ENCODE measurements at places on chromosomes 3 and 15. TPM values are rescaled to one million over a fixed set of nuclear protein-coding genes. Genes with fewer than 3 reads are reported as not detected.

DNA sequence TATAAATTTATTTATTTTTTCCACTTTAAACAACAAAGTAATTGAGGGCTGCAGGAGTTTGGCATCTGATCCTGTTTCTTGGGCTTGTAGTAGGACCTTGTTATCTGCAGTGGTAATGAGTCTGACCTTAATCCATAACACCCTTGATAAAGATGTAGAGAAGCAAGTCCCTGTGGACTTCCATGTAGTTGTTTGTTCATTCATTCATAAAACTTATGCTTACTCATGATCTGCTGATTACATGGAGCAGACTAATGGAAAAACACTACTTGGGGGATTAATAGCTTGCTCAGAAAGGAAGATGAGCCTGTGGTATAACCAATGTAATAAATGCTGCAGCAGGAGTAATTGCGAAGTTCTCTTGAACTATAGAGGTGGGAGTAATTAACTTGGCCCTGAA, 271.5 kb upstream of the TBL1XR1 start:
- DNase-seq = no peak

DNA sequence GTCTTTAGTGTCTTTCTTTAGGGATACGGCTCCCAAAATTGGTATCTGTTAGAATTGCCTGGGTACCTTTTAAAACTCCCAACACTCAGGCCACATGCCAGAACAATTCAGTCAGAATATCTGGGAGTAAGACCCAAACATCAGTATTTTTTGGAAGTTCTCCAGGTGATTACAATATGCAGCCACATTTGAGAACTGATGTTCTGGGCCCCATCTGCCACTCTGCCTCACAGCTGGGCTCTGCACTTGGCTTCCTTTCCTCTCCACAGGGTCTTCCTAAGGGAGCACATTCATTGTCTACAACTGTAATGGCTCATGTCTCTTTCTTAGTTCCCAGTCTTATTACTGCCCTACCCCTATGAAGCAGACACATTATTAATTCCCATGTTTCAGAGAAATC, 394.5 kb downstream of the MFSD1 start:
- no peak for DNase-seq

DNA sequence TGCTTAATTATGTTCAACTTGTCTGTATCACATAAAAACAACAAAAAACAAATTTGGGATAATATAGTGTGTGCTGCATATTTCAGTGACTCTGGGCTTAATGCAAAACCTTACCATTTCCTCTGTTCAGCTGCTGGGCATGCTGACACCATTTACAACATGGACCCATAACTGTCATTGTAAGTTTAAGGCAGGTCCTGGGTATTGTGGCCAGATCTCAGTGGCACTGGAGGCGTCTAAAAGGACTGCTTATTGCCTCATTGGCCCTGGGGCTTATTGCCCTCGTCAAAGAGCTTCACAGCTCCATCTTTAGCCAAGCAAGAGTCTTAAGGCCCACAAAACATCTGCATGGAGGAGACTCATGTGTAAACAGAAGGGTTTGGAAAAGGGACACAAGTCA, 390.2 kb downstream of the NR2F2 start:
- no peak for DNase-seq

CPN2 gene
- polyA plus RNA-seq = 1.00 TPM

CHRNA7 gene
- polyA plus RNA-seq = 11.6 TPM

PIERCE2 gene
- polyA plus RNA-seq = 5.3 TPM

DNA sequence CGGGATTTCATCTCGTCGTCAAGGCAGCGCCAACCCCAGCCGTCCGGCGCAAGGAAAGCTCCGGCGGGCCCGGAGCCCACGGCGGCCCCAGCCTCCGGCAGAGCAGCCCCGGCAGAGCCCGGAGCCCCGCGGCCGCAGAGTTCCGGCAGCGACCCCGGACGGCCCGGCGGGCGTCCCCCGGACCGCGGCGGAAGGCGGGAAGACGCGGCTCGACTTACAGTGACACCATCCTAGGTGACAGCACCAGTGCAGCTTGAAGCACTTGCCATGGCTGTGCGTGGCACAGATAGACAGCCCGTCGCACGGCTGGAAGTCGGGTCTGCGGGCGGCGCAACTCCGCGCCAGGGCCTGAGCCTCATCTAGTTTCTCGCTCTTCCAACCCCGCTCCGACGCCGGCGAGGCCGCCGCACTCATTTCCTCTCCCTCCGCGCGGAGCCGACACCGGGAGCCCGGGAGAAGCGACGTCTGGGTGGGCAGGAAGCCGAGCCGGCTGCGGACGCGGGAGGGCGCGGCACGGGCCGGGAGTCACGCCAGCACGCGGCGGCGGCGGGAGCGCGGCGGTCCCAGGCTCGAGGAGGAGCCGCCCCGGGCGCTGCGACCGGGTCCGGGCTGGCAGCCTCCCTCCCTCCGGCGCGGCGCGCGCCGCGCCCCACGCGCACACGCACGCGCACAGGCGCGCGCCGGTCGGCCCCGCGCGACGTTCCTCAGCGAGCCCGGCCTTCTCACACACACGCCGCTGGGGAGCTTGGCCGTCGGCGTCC, at the start of gene C3orf70:
C3orf70 (minus strand) TSS at position 651 of the 761 bp plus-strand sequence; CDS start at position 414, 237 bp downstream.
- no peak for DNase-seq

DNA sequence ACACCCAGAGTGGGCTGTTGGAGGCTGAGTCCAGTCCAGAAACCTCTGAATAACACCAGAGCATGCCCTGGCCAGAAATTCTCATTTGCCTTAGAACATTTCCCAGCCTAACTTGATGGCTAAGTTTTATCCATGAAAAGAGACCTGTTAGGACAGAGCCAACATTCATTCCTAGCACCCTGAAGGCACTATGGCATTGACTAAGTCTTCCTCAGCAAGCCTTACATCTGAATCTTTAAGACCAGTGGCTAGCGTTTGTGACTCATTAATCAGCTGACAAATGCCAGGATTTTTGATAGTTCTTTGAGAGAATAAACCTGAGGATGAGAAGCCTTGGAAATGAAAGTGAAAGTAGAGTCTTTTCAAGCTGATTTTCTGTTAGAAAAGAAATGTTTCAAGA, 1087.1 kb upstream of the ALCAM start:
- no peak for DNase-seq

- DNase-seq = no peak
These were observed 473.3 kb upstream of the TPRG1 start for GRCh38 chr3:188698436-188698835.

DNA sequence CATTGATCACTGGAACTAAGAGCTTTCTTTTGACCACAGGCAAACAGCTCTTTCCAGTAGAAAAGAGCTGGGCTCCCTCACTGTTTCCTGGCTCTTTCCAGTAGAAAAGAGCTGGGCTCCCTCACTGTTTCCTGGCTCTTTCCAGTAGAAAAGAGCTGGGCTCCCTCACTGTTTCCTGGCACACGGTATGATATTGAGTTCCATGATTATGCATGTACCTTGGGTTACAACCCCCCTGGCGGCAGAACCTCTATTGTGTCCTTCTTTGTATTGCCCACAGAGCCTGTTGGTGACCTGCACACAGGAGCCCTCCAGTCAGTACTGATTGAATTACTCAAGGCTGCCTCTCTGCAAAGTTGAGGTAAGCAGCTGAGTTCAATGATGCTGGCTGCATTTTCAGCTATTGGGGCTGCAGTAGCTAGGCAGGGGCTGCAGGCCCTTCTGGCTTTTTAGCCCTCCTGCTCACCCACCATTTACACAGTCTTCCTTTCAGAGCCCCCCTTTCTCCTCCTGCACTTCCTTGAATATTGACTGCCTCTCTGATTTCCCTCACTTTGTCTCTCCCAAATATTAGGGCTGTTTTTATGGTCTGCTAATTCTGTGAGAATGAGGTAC, 10.2 kb downstream of the ACKR2 start:
- DNase-seq = no peak

- no peak for DNase-seq
These were observed 87.2 kb downstream of the EBLN2 start for GRCh38 chr3:73148682-73149081.

GRCh38 chr15:55796321-55796965, 53.5 kb upstream of the PRTG start:
- DNase-seq = no peak

CHRD gene
- 13.2 TPM for polyA plus RNA-seq

DNA sequence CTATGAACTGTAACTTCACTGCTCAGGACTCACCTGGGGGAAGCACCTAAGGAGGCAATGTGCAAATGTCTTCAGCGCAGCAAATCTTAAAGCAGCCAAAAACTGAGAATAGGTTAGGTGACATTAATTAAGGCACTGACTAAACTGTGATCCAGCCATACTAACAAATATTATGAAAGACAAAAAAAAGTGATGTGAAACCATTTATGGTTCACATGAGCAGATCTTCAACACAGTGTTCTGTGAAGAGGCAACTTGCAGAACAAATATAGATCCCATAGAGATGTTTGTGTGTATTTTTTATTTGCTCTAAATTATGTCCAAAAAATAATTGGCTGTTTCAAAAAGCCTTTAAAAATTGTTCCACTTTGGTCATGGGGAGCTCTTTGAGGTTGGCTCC, 24.1 kb upstream of the MITF start:
- DNase-seq = no peak

GRCh38 chr15:84828086-84828908, 11.1 kb downstream of the ALPK3 start:
- DNase-seq = no peak

DNA sequence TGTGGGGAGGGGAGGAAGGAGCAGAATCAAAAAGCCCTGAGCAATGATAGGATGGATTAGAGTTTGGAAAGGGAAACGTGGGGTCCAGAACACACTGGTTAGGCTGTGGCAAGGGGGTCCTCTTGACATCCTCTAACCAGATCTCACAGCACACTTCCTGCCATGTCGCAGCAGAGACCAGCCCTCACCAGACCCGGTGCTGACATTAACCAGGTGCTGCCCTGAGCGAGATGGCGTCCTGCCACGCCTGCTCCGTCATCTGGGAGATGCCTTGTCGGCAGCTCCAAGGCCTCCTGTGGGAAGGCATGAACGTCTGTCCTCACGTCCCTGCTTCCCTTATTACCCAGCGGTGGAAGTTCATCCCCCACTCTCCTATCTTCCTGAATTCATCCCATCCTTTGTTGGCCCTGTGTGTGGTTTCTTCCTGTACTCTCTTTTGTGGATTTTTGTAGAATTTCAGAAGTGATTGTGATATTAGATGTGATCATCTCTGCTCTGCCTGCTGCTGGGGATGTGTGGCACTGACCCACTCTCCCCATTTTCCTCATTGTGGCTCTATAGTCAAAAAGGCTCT, 29.4 kb upstream of the MYZAP start:
- no peak for DNase-seq

GRCh38 chr15:85667491-85668424, 127.0 kb downstream of the KLHL25 start:
- peak; percentile 71 for DNase-seq

DNA sequence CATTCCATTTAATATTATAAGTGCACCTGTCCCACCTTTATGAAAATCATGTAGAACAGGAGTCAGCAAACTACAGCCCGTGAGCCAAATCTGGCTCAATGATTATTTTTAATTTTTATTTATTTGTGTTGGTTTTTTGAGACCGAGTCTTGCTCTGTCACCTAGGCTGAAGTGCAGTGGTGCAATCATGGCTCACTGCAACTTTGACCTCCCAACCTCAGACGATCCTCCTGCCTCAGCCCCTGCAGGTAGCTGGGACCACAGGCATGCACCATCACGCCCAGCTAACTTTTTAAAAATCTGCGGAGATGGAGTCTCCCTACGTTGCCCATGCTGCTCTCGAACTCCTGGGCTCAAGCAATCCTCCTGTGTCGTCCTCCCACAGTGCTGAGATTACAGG, 42.0 kb downstream of the MYO1E start:
- no peak for DNase-seq

- DNase-seq = no peak
These were observed 14.3 kb upstream of the PDE8A start for GRCh38 chr15:84967380-84967779.

PP2D1 gene
- 0.25 TPM for polyA plus RNA-seq

- no peak for DNase-seq
These were observed 62.3 kb downstream of the TMEM39A start for GRCh38 chr3:119401069-119401468.

- no peak for DNase-seq
These were observed 148.6 kb upstream of the NR2F2 start for GRCh38 chr15:96181873-96182301.

CSK gene
- 41.0 TPM for polyA plus RNA-seq

TATDN2 gene
- polyA plus RNA-seq = 34.8 TPM

DNA sequence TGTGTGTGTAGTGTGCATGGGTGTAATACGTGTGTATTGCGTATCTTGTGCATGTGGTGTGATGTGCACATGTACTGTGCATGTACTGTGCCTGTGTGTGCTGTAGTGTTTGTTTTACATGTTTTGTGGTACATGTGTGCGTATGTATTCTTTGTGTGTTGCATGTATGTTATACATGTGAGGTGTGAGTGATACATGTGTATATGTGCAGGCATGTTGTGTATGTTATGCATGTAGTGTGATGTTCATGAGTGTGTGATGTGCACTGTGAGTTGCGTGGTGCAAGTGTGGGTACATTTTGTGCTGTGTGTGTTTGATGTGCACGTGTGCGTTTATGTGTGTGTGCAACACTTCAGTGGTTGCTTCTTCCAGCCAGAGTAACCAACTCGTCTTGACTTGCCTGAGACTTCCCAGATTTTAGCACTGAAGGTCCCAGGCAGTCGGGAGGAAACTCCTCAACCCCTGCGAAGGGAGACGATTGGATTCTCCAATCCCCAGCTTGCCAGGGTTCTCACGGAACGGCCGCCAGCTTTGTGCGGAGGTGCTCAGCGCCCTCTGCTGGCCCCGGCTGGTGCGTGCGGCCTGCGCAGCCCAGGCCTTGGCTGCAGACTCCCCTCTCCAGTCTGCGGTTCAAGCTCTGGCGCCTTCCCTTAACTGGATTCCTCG, 3.6 kb downstream of the GALNT15 start:
- DNase-seq = peak; percentile 58

SI gene
- polyA plus RNA-seq = not detected

RPP25 gene
- 3.0 TPM for polyA plus RNA-seq

CCDC191 gene
- polyA plus RNA-seq = 14.2 TPM

- DNase-seq = no peak
These were observed 5.5 kb upstream of the FSIP1 start for GRCh38 chr15:39788108-39788507.

MKRN3 gene
- 1.1 TPM for polyA plus RNA-seq

- no peak for DNase-seq
These were observed 65.0 kb downstream of the WWTR1 start for GRCh38 chr3:149592758-149593240.

RHCG gene
- polyA plus RNA-seq = 3.1 TPM

WDR93 gene
- polyA plus RNA-seq = 2.3 TPM

All from right renal pelvis (tissue), 4 donors.